ENCODE measurements at places on chromosomes 16 and 17. TPM values are rescaled to one million over a fixed set of nuclear protein-coding genes. Genes with fewer than 3 reads are reported as not detected.

Gene ACLY
- total RNA-seq: 275 TPM

Gene ZNF287
- total RNA-seq: 12.7 TPM

Gene LRRC37A
- 0.99 TPM for total RNA-seq

Gene NGFR
- total RNA-seq: 0.86 TPM

Gene DCTPP1
- 130 TPM for total RNA-seq

Gene TK2
- 18.3 TPM for total RNA-seq

Gene CCL13
- not detected for total RNA-seq

Gene BAHCC1
- total RNA-seq: 6.5 TPM

Gene MYL4
- total RNA-seq: not detected

Gene DBNDD1
- total RNA-seq: 51.4 TPM

Gene CX3CL1
- 0.22 TPM for total RNA-seq

Gene CNP
- 67.9 TPM for total RNA-seq

Gene CACNG5
- total RNA-seq: not detected

Gene POLG2
- total RNA-seq: 16.5 TPM

Gene HOXB3
- 5.0 TPM for total RNA-seq

Gene FA2H
- total RNA-seq: 33.6 TPM

Gene IGF2BP1
- 53.9 TPM for total RNA-seq

Gene MRC2
- 52.0 TPM for total RNA-seq

Gene IL34
- total RNA-seq: 0.38 TPM

Gene SDK2
- 1.8 TPM for total RNA-seq

Gene GGT6
- total RNA-seq: not detected

Gene CCDC154
- total RNA-seq: 0.20 TPM

Gene EFCAB5
- 0.38 TPM for total RNA-seq

Gene SNAI3
- total RNA-seq: 0.07 TPM

Gene TMEM114
- not detected for total RNA-seq

Gene MYH2
- total RNA-seq: not detected

Gene ZFHX3
- 7.6 TPM for total RNA-seq

Gene CD300A
- 0.05 TPM for total RNA-seq

Gene SMCR8
- total RNA-seq: 14.8 TPM

Gene MYOCD
- total RNA-seq: 0.71 TPM

Gene ABCC12
- total RNA-seq: 0.05 TPM

Gene VAT1L
- not detected for total RNA-seq

Gene ZNF423
- 0.08 TPM for total RNA-seq

Gene CNGB1
- 0.06 TPM for total RNA-seq

Gene CD300LB
- total RNA-seq: 0.03 TPM

Gene PAQR4
- total RNA-seq: 43.1 TPM

Gene SLC7A5
- total RNA-seq: 831 TPM

Gene KRTAP2-3
- 0.20 TPM for total RNA-seq

Gene KRTAP1-1
- total RNA-seq: not detected

Gene CDH1
- total RNA-seq: 4.3 TPM

Gene VAT1
- total RNA-seq: 244 TPM

Gene CENPX
- total RNA-seq: 123 TPM

Gene BTBD17
- not detected for total RNA-seq

Gene ZFP90
- 6.9 TPM for total RNA-seq

Gene SP2
- total RNA-seq: 17.6 TPM

Gene CLEC19A
- 0.10 TPM for total RNA-seq

Gene BRICD5
- 4.9 TPM for total RNA-seq

Gene CMTM2
- total RNA-seq: not detected

Gene CAPNS2
- total RNA-seq: not detected

Gene PTGES3L
- 1.0 TPM for total RNA-seq

Gene KLHL10
- not detected for total RNA-seq

Gene RHBDL3
- 4.6 TPM for total RNA-seq

Gene LPO
- not detected for total RNA-seq

Gene KRTAP3-2
- 0.26 TPM for total RNA-seq
